AG09309 (cell line): ENCODE measurements at places on chromosomes 2 and 18.

- no peak for DNase-seq
Measured at GRCh38 chr2:73072129-73072395, 550 bp upstream of the SFXN5 start.

- DNase-seq = no peak
Measured at GRCh38 chr2:154694881-154695280, 3.6 kb upstream of the KCNJ3 start.

DNA sequence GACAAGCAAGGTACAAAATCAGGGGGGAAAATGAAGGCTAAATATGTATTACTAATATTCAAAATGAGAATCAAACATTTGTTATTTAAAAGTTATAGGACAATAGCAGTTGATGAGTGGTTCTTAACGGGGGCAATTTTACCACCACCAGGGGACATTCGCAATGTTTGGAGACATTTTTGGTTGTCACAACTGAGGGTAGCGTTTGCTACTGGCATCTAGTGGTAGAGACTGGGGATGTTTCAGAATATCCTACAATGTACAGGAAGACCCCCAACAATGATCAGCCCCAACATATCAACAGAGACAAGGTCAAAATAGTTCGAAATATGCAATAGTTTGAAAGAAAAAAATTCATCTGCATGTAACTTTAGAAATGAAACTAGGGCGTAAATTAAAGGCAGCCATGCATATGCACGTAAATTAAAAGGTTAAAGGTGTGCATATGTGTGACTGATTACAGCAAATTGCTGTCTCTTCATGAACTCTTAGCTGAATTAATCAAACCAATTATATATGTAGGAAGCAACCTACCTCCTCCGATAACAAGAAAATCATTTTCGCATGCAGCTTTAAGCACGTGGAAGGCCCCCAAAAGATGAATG, 61.2 kb upstream of the CUL3 start:
- DNase-seq = no peak

GRCh38 chr2:99106913-99107312, 34.6 kb upstream of the C2orf15 start:
- DNase-seq = no peak

DNA sequence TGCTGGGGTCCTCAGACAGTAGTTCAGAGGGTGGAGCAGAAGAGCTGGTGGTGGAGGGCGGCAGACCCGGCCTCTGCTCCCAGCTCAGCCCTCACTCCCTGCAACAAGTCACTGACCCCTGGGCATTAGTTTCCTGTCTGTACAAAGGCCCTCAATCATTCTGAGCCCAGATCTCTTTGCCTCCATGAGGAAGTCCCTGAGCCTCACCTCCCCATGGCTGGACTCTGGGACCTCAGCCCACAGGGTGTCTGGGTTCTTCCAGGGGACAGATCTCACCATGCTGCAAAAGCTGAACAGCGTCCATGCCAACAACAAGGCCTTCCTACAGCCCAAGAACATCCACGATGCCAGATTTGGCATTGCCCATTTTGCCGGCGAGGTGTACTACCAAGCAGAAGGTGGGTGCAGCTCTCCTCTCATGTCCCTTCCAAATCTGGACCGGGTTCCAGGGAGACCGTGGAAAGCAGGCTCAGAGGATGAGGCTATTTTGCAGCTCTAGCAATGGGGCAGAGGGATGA, 49.1 kb downstream of the MYO7B start:
- no peak for DNase-seq

GRCh38 chr2:160479269-160479668, 14.3 kb downstream of the RBMS1 start:
- DNase-seq = no peak

DNA sequence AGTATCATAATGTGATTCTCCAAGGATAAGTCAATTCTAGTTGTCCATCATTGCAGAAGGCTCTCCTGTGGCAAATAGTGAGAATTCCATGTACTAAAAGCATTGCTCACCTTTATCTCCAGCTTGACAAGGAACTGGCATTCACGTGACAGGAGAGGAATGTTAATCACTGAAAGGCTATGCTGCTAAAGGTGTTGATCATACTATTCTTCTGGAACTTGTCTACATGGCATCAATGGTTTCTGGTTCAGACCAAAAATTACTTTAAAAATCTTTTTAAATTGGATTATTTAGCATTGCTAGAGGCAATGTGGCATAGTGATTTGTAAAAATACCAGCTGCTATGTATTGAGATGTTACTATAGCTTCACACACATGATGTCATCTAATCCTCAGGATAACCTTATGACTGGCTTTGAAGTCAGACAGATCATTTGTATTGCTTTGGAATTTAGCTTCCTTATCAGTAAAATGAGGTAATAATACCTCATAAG, 414.4 kb downstream of the MTX2 start:
- DNase-seq = no peak

DNA sequence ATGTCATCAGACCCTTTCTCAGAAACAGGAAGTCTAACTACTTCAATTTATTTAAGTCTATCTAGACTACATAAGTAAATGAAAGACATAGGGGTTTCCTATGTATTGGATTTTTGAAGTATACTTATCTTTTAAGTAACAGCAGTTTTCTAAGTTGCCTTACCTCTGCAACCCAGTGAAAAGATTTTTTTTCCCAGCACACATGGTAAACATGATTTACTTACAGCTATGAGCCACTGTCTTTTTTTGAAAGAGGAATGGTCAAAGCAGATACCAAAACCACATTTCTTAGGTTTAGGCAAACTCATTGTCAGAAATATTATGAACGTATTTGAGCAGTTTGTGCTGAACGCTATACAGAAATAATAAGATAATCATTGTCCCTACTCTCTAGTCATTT, 78.7 kb upstream of the OTX1 start:
- no peak for DNase-seq

- no peak for DNase-seq
Measured at GRCh38 chr2:174083843-174084458, 118.8 kb upstream of the SP3 start.

DNA sequence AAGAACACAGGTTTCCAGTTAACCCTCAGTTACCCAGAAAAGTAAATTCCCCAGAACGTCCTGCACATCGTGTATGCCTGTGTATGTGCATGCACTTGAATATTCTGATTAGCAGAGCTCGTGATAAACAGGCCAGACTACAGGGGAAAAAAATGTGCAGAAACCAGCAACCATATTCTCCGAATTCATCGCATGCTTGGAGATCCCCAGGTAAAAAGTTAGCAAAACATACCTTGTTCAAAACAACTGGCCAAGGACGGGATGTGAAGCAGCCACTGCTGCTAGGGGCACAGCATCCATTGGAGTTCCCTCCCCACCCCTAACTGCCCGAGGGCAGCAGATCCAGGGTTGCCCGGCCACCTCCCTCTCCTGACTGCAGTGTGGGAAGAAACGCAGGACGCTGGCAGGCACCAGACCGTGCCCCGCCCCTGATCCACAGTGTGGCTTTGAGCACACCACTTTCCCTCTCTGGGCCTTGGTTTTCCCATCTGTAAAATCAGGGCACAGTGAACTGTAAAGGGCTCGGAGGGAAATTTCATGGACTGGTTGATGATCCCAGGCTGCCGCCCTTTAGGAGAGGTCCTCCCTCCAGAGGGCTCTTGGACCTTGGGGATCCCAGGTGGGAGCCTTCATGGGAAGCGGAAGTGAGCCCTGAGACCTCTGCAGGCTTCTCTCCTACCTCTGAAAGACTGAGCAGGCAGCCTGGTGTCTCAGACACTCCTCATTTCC, 11.9 kb upstream of the ARID5A start:
- DNase-seq = no peak

DNA sequence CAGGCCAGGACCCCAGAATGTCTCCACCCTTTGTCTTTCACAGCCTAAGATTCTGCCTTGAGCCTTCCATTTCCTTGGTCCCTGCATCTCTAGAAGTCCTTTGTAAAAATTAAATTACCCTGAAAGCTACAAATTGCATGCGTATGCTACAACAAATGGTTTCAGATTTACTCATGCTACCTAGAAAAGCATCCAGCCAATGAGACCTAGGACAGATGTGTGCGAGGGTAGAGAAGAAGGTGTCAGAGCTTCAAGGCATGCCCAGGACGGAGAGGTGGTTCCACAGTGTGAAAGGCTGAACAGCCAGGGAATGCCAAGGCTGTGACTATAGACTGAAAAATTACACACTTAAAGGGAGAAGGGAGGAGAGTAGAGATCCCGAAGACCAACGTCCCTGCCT, 40.2 kb downstream of the CCBE1 start:
- DNase-seq = no peak

DNA sequence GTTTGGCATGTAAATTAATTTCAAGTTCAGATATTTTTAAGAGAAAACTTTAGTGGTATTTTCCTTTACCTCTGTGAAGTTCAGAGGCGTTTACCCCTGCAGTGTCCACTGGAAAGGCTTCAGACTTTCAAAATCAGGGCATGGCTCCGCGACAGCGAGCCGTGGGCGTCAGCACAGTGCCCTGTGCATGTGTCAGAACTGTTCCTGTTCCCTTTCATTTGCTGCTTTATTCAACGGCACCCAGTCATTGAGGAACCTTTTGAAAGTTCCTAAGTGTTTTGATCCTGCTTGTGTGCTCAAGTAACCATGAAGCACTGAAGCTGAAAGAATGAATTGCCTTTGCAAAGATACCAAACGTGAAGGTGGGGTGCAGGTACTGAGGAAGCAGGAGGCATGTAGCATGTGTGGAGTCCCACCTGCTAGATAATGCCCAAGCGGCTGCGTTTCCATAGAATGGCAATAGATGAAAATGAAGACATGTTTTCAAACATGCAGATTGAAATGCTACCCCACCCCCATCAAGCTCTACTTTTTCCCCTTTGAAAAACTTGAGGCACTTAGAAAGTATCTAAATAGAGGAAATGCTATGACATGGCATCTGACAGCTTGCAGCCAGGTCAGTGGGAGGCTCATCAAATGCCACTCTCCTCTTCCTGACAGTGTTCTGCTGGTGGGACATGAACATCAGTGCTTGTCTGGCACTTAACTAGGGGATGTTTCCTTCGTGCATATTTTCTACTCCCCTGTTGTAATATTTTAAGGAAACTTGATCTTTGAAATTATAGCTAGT, 148.6 kb downstream of the ZNF236 start:
- no peak for DNase-seq

GRCh38 chr18:39462436-39462835, 1896.8 kb upstream of the CELF4 start:
- DNase-seq = no peak

DNA sequence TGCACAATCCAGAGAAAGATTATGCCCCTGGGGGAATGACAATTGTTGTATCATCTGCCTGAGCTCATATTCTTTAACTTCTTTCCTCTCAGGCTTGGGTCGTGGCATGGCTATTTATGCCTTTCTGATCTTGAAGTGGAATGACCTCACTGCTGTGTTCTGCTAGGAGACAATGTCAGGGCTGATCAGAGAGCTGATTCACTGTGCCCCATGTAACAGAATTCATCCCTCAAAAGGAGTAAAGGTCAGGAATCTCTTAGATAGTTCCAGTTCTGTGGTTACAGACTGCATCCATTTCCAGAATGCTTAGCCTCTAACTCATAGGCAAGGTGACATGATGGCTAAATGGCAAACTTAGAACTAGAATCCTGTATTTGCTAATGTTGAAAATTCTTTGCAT, 511.7 kb upstream of the CNTNAP5 start:
- no peak for DNase-seq

- DNase-seq = no peak
Measured at GRCh38 chr18:74273394-74273793, 18.4 kb downstream of the CYB5A start.

DNA sequence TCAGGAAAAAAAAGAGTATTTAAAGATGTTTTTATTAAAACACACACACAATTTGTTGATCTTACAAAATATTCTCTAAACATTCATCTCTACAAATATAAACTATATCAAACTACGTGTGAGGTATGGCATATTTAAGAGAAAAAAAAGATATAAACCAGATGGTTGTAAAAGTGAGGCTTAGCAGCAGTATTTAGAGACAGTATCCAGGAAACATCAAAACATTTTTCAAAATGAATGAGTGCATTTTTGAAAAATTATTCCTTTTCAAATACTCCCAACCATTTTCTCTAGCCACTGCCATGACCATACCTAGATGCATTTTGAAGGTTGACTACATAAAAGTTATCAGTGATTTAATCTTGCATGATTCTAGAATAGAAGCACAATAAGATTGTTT, 38.2 kb upstream of the RAB27B start:
- DNase-seq = no peak

DNA sequence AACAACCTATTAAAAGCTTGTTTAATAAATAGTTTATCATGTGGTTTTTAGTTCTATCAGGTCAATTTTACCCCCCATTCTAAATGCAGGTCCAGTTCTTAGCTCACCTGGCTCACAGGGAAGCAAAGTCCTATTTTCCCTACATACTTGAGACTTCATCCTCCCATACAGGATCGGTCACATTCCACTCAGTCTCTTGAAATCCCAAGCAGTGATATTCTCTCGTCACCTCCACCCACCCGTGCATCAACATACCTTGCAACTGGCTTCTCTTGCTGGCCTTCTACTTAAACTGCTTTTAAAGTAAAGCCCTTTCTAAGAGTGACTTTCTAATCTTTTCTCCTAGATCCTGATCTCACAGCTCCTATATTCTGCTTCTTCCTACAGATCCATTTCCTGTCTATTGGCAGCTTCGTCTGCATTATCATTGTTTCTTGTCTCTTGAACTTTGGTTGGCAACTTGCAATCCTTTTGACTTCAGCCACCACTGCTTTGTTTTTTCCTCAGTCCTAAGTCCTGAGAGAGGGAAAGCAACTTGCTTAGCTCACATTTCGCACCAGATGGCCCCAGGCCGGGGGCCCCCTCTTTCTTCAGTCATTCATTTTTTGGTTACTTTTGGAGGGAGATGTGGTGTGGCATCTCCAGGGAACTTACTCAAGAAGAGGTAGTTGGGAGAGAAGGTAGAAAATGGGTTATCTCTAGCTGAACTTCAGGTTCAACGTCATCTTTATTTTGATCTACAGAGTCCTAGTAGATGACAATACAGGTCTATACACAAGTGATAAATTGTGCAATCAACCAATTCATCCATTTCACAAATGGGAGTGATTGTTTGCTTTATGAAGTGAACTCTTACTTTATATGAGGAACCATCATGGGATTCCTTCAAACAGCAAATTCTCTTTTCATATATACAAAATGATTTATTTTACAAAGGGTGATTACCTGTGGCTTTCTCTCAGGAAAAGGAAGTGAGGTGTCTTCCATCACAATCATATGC, 23.9 kb upstream of the NCOA1 start:
- DNase-seq = no peak

- no peak for DNase-seq
Measured at GRCh38 chr2:16055848-16056580, 115.7 kb downstream of the MYCN start.

- DNase-seq = no peak
Measured at GRCh38 chr18:55633032-55633431, 45.0 kb upstream of the TCF4 start.

DNA sequence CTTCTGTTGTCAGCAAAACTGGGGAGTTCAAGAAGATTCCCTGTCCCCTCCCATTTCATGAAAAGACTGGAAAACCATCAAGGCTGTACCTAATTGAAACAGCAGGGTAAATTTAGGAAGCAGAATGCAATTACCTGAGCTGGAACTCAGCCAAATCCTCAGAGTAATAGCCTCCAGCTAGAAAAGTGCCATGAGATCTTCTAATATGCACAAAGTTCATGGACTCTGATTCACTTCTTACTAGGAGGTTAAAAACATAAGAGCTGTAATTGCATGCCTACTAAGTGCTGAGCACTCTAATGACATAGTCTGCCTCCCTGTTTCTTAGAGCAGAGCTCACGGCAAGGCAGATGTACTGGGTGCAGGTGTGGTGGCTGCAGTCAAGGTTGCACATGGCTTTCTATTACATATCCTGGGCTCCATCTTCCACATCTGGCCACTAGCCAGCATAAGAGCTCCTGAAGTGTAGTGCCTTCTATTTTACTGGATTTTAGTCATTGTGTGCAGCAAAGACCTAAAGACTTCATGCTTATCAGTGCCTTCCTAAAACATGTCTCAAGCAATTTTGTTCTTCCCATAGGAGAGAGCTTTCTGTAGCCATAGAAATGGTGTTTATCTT, 341.7 kb downstream of the PTPRM start:
- no peak for DNase-seq
